ENCODE measurements at places on chromosomes 13 and 19. TPM values are rescaled to one million over a fixed set of nuclear protein-coding genes. Genes with fewer than 3 reads are reported as not detected.
A peak's percentile ranks its signal among the peaks of the same experiment; 100 is the strongest.

DNA sequence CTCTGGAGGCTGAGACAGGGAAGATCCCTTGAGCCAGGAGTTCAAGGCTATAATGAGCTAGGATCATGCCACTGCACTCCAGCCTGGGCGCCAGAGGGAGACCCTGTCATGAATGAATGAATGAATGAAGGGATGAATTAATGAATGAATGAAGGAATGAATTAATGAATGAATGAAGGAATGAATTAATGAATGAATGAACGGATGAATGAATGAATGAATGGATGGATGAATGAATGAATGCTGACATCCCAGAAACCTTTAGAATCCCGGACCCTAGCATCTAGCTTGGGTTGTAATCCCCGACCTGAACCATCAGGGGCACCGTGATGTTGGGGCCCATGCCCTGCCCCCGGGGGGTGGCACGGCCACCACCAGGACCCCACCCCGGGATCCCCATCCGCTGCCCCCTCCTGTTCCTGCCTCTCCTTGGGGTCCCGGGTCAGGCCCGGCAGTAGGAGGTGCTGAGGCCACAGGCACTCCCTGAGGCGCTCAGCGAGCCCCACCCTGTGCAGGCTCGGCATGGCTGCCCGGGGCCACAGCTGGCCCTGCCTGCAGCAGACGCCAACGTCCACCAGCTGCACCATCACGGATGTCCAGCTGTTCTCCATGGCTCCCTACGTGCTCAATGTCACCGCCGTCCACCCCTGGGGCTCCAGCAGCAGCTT, 3.4 kb downstream of the EBI3 start:
- no peak for DNase-seq

- DNase-seq = peak; percentile 94
These were observed 8.7 kb downstream of the BCL3 start for GRCh38 chr19:44757057-44757734.

DNA sequence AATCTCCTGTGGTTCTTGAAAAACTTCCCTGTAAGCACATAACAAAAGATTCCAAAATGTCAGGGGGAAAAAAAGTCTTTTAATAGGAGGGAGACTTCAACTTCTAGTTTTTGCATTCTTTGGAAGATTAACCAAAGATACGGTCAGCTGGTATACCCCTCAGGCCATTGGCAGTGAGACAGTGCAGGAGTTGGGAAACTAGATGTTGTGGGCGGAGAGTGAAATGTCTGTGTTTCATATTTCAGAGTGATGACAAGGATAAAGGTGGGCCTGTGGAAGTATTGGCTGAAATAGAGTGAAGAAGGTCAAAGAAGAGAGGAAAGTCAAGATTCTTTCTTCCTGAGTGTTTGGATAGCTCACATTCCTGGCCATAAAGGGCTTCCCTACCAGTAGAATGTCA, 40.8 kb downstream of the CYP2B6 start:
- no peak for DNase-seq

DNA sequence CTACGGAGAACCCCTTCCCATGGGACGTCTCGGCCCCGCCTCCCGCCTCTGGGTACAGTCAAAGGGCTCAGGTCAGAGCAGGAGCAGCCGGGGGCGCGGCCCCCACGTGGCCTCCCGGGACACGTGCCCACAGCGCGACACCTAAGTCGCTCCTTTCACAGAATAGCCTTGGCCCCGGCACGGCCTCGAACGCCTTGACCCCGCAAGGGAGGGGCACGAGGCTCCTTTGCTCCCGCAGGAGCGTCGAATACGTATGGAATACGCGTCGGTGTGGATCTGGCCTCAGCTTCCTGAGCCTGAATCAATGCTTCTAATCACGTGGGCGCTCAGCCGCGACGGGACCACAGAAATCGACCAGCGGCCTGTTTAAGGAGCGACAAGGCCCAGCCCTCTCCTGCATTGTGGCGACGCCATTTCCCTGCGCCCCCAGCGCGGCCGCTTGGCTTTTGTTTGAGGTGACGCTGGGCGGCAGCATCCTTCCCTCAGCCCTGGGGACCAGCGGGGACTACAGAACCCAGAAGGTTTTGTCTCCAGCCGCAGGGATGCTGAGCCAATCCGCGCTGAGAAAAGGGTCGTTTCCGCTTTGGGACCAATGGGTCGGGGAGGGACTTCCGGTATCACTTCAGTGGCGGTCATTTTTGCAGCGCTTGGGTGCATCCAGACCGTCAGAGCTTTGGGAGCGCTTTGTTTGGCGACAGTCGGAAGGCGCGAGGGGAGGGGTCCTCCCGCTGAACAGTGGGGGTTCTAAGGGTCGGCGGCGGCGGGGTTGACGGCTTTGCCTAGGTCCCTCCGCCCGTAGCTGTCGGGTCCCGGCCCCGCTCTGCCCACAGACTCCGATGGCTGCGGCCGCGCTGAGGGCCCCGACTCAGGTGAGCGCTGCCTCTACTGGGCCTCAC, at the start of gene ZIK1:
ZIK1 (plus strand) TSS at position 625 of the 896 bp plus-strand sequence; CDS start at position 837, 212 bp downstream.
- peak; percentile 92 for DNase-seq

GRCh38 chr13:30142486-30143211, 164.7 kb downstream of the KATNAL1 start:
- no peak for DNase-seq

DNA sequence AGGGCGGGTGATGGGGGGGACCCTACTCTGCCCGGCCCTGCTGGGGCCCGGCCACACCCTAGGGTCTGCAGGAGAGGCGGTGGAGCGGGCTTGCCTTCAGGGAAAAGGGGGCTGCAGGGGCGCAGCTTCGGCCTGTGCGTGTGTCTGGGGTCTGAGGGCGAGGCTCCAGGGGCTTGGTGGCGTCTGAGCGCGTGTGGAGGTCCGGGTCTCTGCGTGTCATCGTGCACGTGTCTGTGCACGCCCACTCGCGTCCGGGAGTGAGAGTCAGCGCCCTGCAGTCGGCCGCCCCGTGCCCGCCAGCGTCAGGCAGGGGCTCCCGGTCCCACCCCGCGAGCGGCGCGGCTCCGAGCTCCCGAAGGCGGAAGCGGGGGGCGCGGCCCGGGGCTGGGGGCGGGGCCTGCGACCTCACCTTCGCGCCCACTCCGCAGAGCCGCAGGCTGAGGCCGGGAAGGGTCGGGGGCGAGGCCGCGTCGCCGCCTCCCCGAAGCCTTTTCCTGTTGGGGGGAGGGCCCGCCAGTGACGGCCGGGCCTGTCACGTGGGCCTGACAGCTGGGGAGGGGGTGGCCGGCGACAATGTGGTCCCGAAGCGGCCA, at the start of gene ARHGAP45:
ARHGAP45 (plus strand) TSS at position 420 of the 593 bp plus-strand sequence. CDS start 239 bp downstream, outside the sequence.
- DNase-seq = peak; percentile 84

- DNase-seq = no peak
These were observed 7.5 kb upstream of the LRP3 start for GRCh38 chr19:33186431-33187182.

- DNase-seq = peak; percentile 43
These were observed 4.1 kb upstream of the NANOS3 start for GRCh38 chr19:13872695-13873389.

- no peak for DNase-seq
These were observed 543.6 kb downstream of the RFC3 start for GRCh38 chr13:34361560-34361959.

The NCAN gene
- total RNA-seq = not detected

The LILRA1 gene
- 1.5 TPM for total RNA-seq

GRCh38 chr13:104737713-104738112, 1671.5 kb upstream of the SLC10A2 start:
- no peak for DNase-seq

DNA sequence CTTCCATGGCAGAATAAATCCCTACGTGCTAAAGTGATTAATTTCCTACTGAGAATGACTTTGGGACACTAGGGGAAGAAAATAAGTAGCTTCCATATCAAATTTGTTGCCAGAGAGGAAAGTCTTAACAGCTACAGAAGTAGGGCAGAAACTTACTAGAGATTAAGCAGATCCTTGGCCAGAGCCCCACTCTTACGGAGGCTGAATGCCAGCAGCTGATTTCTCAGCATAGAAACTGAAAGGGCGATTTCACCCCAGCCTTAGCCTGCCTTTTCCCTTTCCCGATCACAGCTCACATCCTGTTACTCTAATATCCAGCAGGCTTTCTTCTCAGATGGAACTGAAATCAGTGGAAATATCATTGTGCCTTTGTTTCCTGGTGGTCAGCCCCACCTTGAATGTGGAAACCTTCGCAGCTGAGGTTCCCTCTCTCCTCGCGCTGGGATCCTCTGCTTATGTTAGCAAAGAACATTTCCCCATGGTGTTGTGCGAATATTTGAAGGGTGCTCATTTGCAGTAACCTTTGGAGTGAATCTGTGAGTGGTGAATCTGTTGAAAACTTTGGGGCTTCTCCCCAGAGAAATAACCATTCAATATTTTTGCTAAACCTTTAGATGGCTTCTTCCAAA, 8.4 kb downstream of the FAM124A start:
- peak; percentile 87 for DNase-seq

DNA sequence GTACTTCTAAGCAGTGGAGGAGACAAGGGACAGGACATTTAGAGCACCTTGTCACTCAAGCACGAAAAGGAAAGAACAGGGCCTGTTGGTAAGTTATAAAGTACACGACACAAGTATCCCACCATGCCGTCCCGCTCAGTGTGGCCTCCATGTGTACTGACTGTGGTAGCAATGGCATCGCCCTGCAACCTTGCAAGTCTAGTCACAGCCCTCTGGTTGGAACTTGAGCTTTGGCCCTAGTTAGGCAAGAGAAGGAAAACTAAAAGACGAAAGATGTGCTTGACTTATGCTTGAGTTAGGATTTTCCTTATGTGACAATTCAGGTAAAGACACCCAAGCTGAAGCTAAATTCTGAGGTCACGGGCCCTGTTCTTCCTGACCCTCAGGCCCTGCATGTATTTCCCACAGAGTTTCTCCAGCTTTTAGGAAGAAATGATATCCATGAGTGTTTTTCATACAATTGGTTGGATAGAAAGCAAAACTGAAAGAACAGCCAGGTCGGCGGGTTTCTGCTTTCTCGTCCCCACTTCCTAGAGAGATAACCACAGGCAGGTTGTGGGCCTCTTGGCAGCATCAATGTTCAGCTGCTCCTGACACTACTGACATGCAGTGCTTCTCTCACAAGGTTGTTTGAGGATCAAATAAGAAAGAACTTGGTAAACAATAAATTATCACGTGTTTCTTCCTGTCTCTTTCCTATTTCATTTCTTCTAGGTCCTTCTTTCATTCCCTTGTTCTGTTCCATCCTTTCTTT, 216.2 kb downstream of the IRS2 start:
- DNase-seq = no peak

The MYO16 gene
- total RNA-seq = 5.9 TPM

GRCh38 chr19:16915135-16915534, 26.3 kb downstream of the F2RL3 start:
- no peak for DNase-seq

The ALG5 gene
- 14.7 TPM for total RNA-seq

The ACP5 gene
- total RNA-seq = 8.4 TPM

DNA sequence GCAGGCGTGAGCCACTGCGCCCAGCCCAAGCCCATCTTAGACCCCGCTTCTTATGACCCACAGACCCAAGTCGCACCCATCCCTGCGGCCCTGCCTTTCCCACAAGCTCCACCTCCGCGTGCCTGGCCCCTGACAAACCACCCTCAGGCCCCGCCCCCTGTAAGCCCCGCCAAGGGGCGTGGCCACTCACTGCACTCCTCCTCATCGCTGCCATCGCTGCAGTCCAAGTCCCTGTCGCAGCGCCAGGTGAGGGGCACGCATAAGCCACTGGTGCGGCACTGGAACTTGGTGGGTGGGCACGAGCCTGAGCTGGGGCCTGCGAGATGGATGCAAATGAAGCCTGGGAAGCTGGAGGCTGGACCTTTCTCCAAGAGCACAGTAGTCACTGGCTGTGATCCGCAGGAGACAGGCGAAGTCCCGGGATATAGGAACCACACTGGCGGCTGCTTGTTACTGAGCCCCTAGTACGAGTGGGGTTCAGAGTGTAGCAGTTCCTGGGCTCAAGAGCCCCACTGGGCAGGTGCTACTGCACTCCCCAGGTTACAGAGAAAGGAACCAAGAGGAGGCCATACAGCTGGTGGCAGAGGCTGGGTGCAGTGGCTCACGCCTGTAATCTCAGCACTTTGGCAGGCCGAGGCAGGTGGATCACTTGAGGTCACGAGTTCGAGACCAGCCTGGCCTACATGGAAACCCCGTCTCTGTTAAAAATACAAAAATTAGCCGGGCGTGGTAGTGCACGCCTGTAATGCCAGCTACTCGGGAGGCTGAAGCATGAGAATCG, 3.1 kb downstream of the CD320 start:
- peak; percentile 71 for DNase-seq

The OVOL3 gene
- not detected for total RNA-seq

DNA sequence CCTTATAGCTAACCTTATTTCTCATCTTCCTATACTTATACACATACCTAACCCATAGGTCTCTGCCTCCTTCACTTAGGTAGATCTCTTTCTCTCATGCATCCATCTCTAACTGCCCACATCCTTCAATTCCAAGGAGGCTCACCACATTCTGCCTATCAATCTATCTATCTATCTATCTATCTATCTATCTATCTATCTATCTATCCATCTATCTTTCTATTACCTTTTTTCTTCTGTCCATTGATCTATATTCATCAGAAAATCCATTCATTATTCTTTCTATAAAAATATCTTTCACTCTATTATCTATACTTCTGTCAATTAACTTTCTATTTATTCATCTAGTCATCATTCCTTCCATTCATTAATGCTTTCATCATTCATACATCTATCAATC, 11.1 kb upstream of the CYP2A7 start:
- DNase-seq = no peak

The B3GLCT gene
- 45.1 TPM for total RNA-seq

The PRR22 gene
- total RNA-seq = 0.86 TPM

The NAPSA gene
- 0.43 TPM for total RNA-seq

Data from right cardiac atrium (tissue), 5 donors.